ENCODE measurements at places on chromosomes 5 and 9. TPM values are rescaled to one million over a fixed set of nuclear protein-coding genes. Genes with fewer than 3 reads are reported as not detected.
A peak's percentile ranks its signal among the peaks of the same experiment; 100 is the strongest.

- no peak for DNase-seq
These were observed 130.5 kb downstream of the FBXL17 start for GRCh38 chr5:108251350-108251749.

DNA sequence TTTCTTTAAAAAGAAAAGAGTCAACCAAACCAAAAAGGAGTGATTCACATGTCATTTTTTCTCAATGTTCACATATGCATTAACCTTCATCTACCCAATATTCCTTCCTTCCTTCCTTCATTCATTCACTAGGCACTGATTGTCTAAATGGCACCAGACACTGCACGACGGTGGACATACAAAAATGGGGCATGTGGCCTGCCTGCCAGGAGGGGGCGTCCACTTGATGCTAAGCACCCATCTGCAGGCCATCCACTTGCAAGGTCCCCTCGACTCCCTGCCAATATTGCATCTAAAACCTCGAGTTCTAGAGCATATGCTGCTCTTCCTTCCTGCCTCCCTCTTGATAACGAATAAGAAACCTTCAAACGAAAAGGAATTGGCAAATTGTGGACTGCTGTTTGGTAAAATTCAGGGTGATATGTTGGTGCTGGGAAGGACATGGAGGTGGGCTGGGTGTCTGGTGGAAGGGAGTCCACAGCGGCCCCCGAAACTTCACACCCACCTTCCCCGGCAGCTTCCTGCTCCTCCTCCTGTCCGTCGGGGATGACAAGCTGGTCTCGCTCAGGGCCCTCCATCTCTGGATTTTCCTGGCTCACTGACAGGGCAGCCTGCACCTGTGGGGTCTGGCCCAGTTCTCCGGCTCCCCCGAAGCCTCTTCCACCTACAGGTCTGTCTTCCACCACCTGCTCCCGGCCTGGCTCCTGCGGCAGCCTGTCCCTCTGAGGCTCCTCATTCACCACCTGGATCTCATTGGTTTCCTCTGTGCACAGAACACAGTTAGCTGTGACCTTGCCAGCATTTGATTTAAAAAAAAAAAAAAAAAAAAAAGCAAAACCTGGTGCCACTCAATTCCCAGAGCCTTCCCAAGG lies 64.3 kb downstream of the GOLM1 start:
- no peak for DNase-seq

Gene FBXW11
- total RNA-seq, result 63.1 TPM

DNA sequence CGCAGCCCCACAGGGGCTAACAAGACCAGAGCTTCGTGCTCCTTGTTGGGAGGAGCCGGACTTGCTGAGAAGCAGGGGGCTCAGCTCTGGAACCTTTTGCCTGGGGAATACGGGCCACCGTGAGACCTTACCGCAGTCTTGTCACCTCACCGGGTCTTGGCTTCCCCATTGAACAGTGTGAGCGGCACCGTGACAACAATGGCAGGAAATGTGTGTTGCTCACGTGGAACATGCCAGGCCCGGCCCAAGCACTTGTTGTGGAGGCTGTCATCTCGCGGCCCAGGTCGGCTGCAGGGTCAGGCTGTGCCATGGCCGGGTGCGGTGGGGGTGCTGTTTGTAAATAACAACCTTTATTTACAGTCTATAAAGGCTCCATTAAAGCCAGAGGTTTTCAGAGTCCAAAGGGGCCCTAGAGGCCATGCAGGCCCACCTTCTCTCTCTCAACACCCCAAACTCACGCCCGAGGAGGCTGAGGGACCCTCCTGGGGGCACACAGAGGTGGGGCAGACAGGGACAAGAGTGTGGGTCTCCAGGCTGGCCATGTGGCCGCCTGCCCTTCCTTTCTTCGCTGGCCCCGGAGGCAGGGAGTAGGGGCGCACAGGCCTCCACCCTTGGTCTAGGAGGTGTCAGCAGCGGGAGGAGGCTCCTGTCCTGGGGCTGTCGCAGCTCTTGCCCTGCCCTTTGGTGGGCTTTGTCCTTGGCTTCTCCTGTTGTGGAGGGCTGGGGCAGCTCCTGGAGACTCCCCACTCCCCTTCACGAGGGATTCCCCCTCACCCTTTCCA lies 79.7 kb downstream of the TSPAN17 start:
- DNase-seq, result no peak

Gene SEMA6A
- 28.5 TPM for total RNA-seq

Gene ACOT12
- 0.45 TPM for total RNA-seq

- DNase-seq, result no peak
These were observed 8.1 kb downstream of the SETD9 start for GRCh38 chr5:56917534-56917933.

- DNase-seq, result no peak
These were observed 144.1 kb downstream of the ENTREP1 start for GRCh38 chr9:69469136-69469535.

DNA sequence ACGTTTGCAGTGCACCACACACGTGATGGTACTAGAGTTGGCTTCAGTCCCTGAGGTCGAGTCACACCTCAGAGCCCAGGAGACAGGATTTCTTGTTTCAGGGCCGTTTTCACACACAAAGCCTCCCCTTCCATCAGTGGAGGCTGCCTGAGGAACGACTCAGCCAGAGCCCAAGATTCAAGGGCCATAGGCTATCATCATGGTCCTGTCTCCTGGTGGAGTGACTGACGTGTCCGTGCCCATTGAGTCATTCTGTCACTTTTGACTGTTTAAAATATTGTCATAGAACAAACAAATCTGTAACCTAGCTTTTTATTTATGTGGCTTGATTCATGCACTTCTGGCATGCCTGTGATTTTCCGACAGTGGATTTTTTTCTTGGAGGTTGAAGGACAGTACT lies 28.3 kb downstream of the CAMK2A start:
- no peak for DNase-seq

- DNase-seq, result no peak
These were observed 39.1 kb upstream of the CTNNAL1 start for GRCh38 chr9:109052416-109052815.

DNA sequence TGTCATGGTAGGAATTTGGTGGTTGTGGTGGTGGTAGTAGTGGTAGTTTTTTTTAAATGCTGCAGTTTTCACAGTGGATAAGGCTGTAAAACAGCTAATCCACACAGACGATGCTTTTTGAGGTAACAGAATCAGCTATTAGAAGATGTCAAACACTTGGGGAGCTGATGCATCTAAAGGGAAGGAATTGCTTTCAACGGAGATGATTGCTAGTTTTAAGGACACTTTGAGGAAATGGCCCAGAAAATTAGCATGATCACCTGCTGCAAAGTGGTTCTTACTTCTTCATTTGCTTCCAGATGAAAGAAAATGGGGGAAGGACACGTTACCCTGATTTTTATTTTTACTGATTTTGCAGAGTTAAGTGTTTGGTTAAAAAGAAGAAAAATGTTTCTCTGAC lies 178.2 kb upstream of the ATP10B start:
- DNase-seq, result no peak

- peak; percentile 87 for DNase-seq
These were observed 1.7 kb upstream of the EFNA5 start for GRCh38 chr5:107672211-107673038.

- DNase-seq, result no peak
These were observed 2.8 kb downstream of the TRAF1 start for GRCh38 chr9:120923620-120924328.

- peak; percentile 78 for DNase-seq
These were observed 13.6 kb upstream of the LAMC3 start for GRCh38 chr9:130995086-130996011.

DNA sequence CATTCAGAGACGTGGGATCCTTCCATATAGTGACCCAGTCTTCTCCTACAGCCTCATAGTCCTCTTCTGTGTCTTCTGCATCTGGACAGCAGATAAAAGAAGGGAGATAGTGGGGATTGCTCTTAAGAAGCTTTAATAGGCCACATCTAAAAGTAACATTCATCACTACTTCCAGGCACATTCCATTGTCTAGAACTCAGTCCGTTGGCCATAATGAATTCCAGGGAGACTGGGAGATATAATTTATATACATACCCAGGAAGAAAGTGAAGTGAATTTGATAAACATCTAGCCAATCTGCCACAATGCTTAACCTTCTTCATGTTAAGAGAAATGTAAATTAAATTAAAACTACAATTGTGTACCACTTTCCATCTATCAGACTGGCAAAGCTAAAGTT lies 22.5 kb upstream of the GLIPR2 start:
- no peak for DNase-seq

DNA sequence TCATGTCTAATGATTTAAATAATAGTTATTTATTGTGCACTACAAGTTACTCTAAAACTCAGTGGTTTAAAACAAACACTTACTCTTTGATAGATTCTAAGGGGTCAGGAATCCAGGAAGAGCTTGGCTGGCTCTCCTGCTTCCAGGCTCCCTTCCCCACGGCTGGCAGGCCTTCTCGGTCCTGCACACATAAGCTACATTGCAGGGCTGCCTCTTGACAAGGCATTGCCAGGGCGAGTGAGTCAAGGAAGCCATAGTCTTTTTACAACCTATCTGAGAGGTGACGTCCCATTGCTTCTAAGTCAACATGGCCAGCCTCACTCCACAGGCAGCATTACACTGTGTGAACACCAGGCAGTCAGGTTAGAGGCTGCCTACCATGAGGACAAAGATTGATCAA lies 119.8 kb downstream of the AUH start:
- no peak for DNase-seq

DNA sequence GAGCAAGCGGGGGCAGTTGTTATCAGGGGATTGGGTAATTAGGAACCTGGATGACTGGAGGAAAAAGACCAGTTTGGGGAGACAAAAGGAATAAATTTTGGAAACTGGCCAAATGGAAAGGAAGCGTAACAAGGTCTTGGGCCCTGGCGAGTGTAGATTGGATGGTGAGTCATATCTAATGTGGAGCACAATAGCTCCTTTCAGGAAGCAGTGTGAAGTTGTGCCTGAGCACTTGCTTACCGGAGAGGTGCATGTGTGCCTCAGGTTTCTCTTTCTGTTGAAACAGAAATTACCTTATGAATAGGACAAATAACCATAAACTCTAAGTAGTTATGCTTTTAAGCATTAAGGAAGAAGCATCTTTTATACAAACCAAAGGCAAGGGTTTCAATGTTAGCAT lies 176.4 kb downstream of the KIF4B start:
- DNase-seq, result no peak

GRCh38 chr5:22391956-22392355 lies 461.2 kb downstream of the CDH12 start:
- no peak for DNase-seq

Gene SH3PXD2B
- 69.1 TPM for total RNA-seq

Gene ERGIC1
- total RNA-seq, result 135 TPM

DNA sequence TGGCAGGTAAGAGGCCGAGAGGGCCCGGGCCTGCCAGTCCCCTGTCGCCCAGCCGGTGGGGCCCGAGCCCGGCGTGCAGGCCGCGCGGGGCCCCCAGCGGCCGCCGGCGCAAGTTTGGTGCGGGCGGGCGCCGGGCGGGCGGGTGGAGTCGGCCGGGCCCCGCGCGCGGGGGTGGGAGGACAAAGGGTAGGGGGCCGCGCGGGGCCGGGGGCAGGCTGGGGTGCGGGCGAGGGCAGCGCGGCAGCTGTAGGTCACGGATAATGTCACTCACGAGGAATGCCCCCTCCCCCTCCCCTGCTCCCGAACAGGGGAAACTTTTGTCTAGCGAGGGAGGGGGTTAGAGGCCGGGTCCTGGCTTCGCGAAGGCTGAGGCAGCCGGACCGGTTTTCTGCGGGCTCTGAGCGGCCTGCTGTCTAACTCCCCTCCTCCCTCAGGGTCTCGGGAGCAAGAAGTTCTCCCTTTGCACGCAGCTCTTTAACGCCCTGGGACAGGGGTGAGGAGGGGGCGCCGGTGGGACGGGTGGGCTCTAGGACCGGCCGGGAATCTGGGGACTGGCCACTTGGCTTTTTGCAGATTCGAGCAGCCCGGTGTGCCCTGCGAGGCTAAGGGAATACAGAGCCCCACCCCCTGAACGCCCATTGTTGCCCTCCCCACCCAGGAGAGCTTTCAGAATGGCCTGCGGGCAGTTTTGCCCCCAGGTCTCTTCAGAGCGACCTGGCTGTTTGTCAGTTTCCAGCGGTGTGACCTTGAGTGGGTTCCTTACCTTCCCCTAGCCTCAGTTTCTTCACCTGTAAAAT lies 21.3 kb upstream of the NDST1 start:
- DNase-seq, result peak; percentile 85

DNA sequence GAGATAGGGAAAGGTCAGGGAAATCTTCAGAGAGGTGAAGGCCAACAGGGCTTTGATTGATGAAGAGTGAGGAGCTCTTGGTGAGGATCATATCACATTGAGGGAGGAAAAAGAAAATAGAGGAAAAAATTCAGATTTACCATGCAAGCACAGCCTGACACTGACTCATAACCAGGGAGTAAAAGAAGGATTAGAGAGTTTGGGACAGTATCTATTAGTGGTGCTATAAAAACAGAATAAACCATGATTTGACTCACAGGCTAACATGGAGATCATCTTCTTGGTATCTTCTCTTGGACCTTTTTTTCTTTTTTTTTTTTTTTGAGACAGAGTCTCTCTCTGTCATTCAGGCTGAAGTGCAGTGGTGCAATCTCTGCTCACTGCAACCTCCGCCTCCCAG lies 44.4 kb downstream of the MUSK start:
- no peak for DNase-seq

DNA sequence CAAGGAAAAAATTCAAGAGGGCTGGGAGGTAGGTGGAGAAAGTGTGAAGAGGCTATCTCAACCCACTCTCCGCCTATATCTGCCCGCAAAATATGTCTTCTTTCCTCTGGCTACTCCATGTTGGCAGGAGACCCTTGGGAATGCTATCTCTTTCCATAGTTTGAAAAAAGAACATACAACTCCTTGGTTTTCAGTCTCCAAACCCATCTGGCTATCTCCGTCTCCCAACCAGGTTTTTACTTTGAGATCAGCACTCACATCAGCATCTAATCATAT lies 109.9 kb upstream of the IFNE start:
- DNase-seq, result no peak

DNA sequence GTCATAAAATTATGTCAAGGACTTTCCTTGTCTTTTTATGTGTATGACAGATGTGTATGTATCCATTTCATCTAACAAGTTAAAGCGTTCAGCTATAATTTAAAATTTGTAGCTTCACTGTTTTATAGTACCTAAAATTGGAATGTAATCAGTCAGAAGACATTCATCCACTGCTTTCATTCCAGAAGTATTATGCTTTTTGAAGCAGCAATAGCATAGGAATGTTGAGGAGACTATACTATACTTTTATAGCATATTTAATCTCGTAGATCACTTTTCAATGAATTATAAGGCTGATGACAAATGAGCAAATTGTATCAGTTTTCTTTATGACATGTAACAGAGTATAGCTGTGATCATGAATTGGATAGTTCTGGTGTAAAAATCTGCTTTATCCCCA lies 6.9 kb downstream of the PCDHGA12 start:
- no peak for DNase-seq

GRCh38 chr9:93068956-93069355 lies 10.5 kb downstream of the SUSD3 start:
- no peak for DNase-seq

- peak; percentile 35 for DNase-seq
These were observed 43.0 kb upstream of the SARDH start for GRCh38 chr9:133780962-133781827.

DNA sequence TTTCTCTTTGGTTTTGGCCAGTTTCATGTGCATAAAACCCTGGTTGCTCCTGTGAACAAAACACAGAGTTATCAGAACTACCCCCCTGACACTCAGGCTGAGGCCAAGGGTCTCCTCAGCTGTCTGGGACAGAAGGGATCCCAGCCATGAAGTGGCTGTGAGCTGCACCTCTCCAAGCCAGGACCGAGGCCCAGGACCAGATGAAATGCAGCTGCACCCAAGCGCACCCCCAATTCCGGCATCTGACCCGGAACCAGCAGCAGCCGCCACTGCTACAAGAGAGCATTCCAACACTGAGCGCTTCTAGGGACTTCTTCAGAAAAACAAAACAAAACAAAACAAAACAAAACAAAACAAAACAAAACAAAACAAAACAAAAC lies 16.0 kb upstream of the SLC25A51 start:
- DNase-seq, result no peak

- DNase-seq, result no peak
These were observed 15.9 kb downstream of the PCDHAC2 start for GRCh38 chr5:140982083-140982716.

Gene POU5F2
- total RNA-seq, result 2.8 TPM

Measured in aorta (tissue), 5 donors.